ENCODE measurements at places on chromosomes 6 and 20.
A peak's percentile ranks its signal among the peaks of the same experiment; 100 is the strongest.

DNA sequence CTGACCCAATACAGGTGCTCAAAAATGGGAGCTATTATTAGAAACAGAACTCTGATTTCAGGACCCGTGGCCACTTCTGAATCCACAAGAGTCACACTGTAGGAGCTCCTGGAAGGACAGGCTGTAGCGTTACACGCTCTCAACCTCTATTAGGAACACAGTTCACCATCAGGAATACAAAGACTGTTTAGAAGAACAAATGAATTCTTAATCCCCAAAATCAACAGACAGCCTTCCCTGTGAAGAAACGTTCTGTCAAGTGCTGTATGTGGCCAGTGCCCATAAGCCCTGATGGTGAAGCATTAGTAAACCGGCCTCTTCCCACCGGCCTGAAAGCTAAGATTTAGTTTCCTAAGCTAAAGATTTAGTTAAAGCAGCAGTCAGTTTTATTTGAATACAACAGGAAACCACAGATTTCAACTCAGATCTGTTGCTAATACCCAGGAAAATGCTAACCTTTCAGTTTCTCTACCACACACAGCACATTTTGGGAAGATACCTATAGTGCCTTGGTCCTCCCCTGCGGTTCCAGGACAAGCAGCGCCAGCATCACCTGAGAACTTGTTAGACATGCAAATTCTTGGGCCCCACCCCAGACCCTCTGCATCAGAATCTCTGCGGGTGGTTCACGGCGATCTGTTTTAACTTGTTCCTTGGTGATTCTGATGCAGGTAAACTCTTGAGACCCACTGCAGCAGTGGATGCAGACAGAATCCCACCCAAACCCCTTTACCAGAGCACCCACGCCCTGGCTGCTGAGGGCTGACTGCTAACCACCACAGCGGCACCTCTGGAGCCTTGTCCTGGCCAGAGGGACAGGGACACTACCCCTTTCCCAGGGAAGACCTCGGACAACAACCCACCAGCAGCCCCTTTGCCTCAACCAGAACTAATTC is 33.4 kb downstream of the MTRES1 start:
- DNase-seq, result no peak

GRCh38 chr6:79072640-79073181 is 5.3 kb downstream of the PHIP start:
- no peak for DNase-seq

DNA sequence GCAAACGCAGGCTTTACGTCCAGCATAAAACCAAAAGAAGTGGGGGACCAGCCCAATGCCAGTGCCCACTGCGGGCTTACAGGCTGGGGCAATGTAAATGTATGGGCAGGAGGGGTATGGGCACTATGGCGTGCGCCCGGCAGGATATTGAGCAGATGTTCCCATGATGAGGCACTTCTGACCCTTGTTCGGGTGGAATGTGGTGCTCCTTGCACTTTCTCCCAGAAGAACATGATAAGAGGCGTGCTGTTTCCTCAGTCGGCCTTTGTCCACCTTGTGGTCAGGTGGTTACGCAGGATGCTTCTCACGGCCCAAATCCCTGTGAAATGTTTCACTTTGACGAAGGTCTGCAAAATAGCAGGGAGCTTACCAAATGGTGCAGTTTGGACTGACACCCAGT is 4.8 kb upstream of the GPR31 start:
- DNase-seq, result no peak

- no peak for DNase-seq
Observed at GRCh38 chr6:30319146-30319835, 7.4 kb upstream of the TRIM39 start.

DNA sequence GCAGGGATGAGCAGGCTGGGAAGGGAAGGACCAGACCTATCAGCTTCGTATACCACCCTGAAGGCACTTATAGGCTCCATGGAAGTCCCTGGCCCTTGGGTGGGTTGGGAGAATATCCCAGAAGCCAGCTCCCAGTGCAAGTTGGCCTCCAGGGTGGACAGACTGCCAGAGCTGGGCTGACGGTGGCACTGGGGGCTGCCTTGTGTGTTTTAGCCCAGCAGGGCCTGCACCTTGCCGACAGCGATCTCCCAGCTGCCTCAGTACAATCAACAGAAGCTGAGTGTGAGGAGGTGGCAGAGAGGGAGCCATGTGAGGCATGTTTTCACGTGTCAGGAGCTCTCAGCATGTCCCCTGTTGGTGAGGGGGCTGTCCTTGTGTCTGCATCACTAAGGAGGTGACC is 159.5 kb downstream of the VEGFA start:
- no peak for DNase-seq

DNA sequence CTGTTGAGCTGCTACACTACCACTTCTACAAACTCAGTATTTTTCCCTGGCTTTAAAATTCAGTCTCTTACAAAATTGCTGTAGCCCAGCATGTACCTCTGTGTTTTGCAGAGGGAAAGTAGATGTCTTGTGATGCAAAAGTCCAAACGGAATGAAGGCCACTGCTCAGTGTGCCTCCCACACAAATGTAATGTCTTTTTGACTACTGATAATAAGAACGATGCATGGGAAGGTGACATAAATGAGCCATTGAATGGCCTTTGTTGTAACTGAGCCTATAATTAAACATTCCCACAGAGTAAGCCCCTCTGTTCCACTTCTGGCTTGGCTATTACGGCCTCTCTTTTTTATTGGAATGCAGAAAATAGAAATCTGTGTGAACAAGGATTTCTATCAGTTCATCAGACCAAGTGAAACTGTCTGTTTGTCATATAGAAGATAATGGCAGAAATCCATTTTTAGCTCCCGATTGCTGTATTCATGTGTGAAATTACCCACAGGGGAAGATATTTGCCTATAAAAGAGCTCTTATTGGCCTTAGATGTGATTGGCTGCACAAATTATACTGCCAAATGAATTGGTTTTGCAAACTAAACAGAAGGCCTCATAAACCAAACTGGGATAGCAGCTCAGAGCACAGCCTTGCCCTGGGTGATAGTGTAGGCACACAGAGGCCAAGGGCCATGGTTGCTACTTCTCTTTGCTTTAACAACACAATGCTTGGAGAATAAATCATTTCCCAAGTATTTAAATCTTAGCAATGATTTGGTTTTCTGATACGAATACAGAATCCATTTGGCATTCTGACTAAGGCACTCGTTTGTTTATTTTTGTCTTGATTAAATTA is 241.5 kb upstream of the PLN start:
- DNase-seq, result no peak

GRCh38 chr6:8065519-8065911 is 1.3 kb upstream of the BLOC1S5 start:
- DNase-seq, result no peak

GRCh38 chr6:56796196-56796532 is 153.5 kb upstream of the DST start:
- no peak for DNase-seq

DNA sequence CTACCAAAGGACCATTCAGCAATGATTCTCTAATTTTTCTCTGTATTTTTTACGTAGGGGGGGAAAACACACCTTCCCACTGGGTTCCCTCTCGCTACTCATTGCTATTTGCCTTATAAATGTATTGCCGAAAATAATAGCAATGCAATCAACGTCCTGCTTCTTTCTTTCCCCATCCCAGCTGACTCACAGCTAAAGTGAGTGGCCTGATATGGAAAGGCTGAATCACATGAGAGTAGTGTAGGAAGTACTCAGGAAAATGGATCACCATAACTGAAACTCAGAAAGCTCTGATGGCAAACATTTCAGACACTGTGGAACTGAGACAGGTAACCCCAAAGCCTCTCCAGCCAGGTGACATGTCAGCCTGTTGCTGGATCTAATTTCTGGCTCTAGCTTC is 49.3 kb upstream of the SRPK1 start:
- no peak for DNase-seq

DNA sequence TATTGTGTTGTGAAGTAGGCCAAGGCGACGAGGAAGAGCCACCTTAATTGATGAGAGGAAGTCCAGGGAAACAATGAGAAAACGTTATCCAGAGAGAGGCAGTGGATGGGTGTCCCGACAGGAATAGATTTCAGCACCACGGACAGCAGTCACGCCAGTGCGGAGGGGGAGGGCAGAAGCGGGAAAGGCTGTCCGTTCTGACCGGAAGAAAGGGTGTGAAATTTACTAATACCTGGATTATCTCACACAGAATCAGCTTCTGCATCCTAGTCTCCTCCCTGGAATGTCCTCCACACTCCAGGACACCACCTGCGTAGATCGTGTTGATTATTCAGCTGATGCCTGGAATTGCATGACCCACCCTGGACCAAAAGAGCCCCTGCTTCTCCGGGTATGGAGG is 7.4 kb upstream of the BPIFA3 start:
- DNase-seq, result peak; percentile 18

DNA sequence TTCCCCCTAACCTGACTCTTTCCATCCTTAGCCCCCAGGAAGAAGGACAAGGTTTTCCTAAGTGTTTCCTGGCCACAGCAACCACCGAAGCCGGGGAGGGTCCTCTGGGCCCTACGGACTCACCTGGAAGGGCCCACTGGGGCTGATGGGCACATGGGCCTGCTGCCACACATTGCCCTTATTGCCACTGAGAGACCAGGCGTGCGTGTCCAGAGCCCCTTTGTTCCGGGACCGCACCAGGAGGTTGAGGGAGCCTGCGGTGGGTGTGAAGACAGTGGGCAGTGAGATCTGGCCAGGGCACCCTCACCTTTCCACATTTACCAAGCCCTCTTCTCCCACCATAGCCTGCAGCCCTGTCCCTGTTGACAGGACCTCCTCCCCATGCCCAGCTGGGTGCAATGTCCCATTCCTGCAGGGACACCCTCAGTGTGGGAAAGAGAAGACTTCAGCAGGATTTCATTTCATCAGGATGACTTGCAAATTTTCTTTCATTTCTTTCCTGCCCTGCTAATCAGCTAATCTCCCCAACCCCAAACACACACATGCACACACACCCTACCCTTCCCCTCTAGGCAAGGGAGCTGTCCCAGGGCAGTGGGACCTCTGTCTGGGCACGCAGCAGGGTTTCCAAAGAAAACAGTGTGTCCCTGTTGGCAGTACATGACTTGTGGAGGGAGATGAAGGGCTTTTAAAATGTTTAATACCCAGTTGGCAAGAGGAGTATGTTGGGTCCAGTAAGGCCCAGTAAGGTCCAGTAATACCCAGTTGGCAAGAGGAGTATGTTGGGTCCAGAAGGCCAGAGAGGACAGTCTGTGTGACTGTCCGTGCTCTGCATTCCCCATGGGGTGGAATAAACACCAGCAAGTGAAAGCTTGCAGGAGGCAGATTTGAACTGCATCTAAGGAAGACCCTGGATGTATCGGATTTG is 59.0 kb downstream of the MDGA1 start:
- DNase-seq, result no peak

DNA sequence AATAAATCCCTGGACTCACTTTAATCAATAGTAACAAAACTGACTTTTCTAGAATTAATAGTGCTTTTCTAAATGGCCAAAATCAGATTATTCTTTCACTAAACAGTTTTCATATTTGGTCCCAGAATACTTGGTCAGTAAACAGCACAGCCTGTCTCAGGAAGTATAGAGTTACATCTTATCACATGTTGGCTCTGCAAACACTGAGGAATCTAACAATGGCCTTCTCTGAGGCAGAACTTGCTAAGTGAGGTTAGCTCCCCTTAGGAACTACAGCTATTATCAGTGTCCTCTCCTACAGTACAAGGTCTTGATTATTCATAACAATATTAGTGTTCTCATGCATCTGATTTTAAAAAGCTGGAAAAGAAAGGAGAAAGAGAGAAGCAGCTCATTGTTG is 1622.8 kb downstream of the HACE1 start:
- no peak for DNase-seq

- no peak for DNase-seq
Observed at GRCh38 chr6:152954443-152954842, 28.4 kb downstream of the FBXO5 start.

GRCh38 chr6:41700463-41701347 is 34.7 kb downstream of the TFEB start:
- DNase-seq, result no peak

GRCh38 chr20:8132484-8133309 is 631 bp downstream of the PLCB1 start:
- DNase-seq, result no peak

All from NCI-H1048 (cell line).